NCI-H345 (cell line): ENCODE measurements at places on chromosomes 6 and 20.

DNA sequence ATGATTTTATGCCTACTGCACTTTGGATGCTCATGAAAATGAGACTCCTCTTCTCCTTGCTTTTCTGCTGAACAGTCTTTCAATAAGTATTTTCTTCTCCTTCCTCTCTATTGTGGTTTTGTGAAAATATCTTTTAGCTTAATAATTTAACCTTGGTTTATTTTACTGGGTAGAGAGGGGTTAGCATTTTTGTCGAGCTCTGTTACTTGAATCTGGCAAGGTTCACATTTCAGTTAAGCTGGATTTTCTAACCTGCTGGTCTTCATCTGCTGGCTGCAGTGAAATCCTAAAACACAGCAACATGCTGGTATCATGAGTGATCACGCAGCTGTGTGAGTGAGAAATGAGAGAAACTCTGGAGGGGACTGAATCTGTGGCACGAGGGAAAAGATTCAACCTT is 222.7 kb upstream of the NOX3 start:
- DNase-seq = no peak

- DNase-seq = no peak
Measured at GRCh38 chr6:152380351-152380767, 256.8 kb downstream of the SYNE1 start.

GRCh38 chr6:16769986-16770376 is 8.7 kb upstream of the ATXN1 start:
- DNase-seq = no peak

GRCh38 chr6:158226655-158227512 is 58.7 kb downstream of the GTF2H5 start:
- DNase-seq = no peak

- no peak for DNase-seq
Measured at GRCh38 chr6:43264599-43265145, 21.4 kb downstream of the TTBK1 start.

DNA sequence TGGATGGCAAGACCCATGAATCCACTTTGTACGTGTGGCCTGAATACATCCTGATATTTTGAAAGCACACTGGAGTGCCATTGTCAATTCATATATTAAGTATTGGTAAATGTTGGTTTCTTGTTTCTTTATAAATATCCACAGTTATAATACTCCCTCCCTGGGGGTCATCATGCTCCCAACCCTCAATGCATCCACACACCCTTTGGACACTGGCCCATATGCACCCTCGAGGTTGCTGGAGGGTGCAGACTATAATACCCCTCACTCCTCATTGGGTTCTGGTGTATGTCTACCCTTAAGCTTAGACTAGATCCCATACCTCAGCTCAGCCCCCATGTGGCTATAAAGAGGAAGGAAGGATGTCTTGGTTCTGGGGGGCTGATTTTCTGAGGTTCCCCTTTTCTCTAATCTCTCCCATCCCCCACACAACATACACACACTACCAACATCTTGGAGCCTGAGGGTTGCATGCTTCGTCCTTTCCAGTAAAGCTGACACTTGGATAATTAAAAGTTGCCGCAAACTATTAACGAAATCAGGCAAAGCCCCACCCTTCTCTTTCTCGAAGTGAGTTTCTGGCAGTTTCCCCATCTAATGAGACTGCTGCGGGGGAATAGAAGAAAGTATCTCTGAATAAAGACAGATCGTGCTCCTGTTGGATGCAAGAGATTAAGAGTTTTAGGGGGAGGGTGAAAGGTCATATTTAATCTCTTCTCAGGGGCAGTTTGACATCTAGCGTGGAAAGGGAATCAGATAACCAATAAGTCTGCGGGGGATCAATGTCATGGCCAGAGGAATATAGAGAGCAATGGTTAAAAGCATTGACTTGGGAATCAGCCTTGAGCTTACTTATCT is 7.4 kb downstream of the PIM1 start:
- no peak for DNase-seq

- DNase-seq = no peak
Measured at GRCh38 chr20:43821795-43822194, 92.9 kb upstream of the TOX2 start.

DNA sequence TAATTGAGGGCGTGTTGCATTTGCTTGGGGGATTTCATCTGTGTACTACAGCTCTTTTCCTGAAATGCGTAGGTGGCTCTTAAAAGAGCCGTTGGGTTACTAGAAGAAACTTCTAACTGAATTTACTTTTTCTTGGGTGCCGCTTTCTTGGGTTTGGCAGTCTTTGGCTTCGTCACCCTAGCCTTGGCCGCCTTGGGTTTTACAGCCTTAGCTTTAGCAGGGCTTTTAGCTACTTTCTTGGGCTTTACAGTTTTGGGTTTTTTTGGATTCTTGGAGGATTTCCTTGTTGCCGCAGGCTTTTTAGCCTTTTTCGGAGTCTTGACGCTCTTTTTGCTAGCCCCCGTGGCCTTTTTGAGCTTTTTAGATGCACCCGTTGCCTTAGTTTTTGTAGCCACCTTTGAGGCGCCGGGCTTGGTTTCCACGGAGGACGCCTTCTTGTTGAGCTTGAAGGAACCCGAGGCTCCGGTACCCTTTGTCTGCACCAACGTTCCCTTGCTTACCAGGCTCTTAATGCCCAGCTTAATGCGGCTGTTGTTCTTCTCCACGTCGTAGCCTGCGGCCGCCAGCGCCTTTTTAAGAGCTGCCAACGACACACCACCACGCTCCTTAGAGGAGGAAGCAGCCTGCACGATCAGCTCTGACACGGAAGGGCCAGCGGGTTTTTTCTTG is 54.5 kb downstream of the TRIM38 start:
- DNase-seq = no peak

DNA sequence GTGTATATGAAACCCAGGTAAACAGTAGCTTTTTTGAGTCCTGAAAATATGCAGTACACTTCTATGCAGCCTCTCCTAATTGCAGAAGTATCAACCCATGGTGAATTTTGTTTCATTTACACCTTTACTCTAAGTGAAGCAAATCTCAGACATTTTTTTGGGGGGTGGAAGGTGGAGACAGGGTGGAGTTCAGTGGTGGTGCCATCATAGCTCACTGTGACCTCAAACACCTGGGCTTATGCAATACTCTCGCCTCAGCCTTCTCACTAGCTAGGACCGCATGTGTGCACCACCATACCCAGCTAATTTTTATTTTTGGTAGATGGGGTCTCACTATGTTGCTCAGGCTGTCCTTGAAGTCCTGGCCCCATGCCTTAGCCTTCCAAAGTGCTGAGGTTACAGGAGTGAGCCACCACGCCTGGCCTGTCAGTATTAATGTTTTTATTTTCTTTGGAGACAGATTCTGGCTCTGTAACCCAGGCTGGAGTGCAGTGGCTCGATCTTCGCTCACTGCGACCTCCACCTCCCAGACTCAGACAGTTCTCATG is 80.3 kb downstream of the JARID2 start:
- no peak for DNase-seq

DNA sequence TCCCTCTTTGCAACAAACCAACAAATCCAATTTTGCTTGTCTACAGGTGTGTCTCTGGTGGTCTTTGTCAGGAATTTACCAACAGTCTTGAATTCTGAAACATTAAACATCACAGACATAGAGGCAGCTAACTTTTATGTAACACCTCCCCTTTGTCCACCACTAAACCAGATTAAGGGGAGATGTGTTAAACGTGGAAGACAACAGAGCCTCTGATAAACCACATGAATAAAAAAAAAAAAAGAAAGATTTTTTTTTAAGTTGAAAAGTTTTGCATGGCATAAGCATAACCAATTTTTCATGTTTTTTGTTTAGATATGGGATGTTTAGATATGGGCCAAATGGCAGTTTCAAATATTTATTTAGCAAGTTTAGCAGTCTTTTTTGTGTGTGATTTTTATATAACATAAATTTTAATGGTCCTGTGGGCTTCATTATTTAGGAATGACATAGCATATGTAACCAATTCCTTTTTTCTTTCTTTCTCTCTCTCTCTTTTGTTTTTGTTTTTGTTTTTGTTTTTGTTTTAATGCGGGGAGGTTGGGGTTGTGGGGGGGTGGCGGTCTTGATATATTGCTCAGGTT is 60.7 kb upstream of the BTN3A2 start:
- no peak for DNase-seq
